ENCODE measurements at places on chromosomes 11 and 22. TPM values are rescaled to one million over a fixed set of nuclear protein-coding genes. Genes with fewer than 3 reads are reported as not detected.

UPK2 gene
- total RNA-seq, result not detected

RRAS2 gene
- total RNA-seq, result 43.7 TPM

RHOD gene
- total RNA-seq, result not detected

DCHS1 gene
- total RNA-seq, result 0.35 TPM

DNA sequence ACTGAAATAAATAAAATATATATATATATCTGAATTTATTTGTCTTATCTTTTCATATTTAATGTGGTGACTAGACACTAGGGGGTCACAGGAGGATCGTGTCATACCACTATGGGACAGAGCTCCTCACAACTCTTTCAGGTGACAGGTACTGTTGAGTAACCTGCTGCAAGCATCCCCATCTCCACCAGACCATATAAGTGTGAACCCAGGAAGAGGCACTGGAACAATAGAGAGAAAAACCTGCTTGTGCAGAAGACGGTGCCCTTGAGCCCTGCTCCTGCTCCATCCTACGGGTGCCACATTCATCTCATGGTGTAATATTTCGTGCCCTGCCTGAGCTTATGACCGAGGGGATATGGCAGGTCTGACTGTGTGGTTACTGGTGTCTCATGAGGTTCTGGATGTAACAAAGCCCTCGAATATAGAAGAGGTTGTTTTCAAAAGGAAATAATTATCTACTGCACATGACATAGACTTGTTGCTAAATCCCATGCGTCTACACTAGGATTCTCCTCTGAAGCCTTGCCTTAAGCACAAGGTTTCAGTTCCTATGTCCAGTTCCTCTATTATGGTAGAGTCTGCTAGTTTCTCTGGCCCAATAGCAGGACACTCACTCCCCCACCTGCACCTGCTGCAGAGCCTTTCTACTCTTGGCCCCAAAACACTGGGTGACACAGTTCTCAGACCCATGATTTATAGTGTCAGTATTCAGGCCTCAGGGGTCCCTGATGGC, 70.4 kb downstream of the GGTLC2 start:
- peaks cover 7% of the 10 kb centered on the region for H3K4me1 ChIP-seq
- no peak overlapping the region for H3K4me3 ChIP-seq
- DNase-seq, result no peak

GRCh38 chr11:63667995-63668795, 3.0 kb downstream of the ATL3 start:
- DNase-seq, result no peak
- peaks cover 16% of the 10 kb centered on the region for H3K36me3 ChIP-seq

DNA sequence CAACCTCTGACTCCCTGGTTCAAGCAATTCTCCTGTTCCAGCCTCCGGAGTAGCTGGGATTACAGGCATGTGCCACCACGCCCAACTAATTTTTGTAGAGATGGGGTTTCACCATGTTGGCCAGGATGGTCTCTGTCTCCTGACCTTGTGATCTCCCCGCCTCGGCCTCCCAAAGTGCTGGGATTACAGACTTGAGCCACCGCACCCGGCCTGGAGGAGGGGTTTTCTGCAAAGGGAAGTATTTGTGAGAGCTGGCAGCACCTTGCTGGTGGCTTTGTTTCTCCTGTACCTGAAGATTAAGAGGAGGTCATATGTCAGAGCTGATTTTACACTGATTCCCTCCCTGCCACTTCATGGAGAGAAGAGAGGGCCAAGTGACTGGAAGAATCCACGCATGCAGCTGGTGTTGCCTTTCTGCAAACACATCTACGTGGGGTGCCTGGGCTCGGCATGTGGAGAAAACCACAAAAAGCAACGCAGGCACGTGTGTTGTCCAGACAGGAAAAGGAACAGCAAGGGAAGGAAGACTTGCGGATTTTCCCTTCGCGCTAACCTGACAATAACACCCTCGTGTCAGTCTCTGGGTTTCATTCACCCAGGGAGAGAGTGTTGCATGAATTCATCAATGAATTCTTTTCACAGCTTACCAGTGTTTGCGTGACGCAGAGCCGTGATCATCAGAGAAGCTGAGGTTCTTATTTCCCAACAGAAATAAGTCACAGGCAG, 61.9 kb downstream of the TSPAN18 start:
- H3K27me3 ChIP-seq, result no peaks in the 10 kb centered on the region
- no peaks in the 10 kb centered on the region for H3K4me1 ChIP-seq
- DNase-seq, result no peak
- H3K27ac ChIP-seq, result no peak overlapping the region
- H3K36me3 ChIP-seq, result no peaks in the 10 kb centered on the region

DNA sequence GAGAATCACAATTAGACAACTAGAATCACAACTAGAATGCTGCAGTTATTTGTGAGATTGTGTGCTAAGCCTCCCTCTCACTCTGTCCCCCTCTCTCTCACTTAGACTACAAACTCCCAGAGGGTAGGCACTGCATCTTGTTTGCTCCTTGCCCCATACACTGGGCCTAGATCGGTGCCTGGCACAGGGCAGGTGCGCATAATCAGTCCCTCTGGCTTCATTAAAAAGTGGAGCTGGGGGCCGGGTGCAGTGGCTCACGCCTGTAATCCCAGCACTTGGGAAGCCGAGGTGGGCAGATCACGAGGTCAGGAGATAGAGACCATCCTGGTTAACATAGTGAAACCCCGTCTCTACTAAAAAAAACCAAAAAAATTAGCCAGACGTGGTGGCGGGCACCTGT, 456.8 kb downstream of the MIAT start:
- H3K4me3 ChIP-seq, result no peak overlapping the region
- H3K36me3 ChIP-seq, result no peaks in the 10 kb centered on the region
- no peak for DNase-seq
- no peaks in the 10 kb centered on the region for H3K27me3 ChIP-seq
- H3K4me1 ChIP-seq, result no peaks in the 10 kb centered on the region

DNA sequence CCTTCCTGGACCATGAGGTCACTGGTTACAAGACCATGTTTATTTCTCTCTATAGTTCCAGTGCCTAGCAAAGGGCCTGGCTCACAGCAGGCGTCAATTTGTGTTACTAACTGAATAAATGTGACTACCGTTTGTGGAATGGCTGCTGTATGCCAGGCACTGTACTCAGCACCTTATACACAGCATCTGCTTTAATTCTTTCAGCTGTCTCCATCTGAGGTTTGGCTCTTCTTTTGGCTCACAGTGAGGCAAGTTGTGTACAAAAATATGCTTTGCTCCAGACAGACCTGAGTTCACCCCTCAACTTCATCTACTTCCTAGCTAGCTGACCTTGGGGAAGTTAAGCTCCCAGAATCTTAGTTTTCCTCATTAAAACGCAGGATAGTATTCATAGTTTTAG, 75.3 kb upstream of the PHOX2A start:
- H3K36me3 ChIP-seq, result peaks cover 2% of the 10 kb centered on the region
- DNase-seq, result no peak
- no peak overlapping the region for H3K27ac ChIP-seq

MAJIN gene
- total RNA-seq, result 0.20 TPM

DNA sequence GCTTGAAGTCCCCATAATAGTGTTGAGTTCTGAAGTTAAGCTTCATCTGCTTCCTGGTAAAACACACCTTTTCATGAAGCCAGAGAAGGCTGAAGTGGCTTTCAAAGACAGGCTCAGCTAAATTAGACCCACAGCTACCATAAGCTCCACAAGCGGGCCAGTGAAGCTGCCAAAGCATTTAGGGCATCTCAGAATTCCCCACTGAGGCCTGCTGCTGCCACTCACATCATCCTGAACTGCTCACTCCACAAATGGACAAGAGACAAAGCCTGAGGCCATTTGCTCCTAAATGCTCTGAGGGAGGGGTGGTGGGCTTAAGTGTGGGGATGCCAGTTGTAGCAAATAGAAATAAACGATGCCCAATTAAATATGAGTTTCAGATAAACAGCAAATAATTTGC, 14.6 kb downstream of the CCDC83 start:
- H3K4me3 ChIP-seq, result no peak overlapping the region
- no peaks in the 10 kb centered on the region for H3K36me3 ChIP-seq
